Stimulated activated CD4-positive, alpha-beta T cell treated with anti-CD3 and anti-CD28 coated beads, Interleukin-15, amount 100 ng/mL, for 48 hours (primary cell): ENCODE measurements at places on chromosomes 12 and 14.

GRCh38 chr12:53102883-53103807, at the start of gene SOAT2:
Gene SOAT2 (plus strand): TSS chr12:53103486. CDS start chr12:53103578, 92 bp downstream.
- DNase-seq, result peak; percentile 41

DNA sequence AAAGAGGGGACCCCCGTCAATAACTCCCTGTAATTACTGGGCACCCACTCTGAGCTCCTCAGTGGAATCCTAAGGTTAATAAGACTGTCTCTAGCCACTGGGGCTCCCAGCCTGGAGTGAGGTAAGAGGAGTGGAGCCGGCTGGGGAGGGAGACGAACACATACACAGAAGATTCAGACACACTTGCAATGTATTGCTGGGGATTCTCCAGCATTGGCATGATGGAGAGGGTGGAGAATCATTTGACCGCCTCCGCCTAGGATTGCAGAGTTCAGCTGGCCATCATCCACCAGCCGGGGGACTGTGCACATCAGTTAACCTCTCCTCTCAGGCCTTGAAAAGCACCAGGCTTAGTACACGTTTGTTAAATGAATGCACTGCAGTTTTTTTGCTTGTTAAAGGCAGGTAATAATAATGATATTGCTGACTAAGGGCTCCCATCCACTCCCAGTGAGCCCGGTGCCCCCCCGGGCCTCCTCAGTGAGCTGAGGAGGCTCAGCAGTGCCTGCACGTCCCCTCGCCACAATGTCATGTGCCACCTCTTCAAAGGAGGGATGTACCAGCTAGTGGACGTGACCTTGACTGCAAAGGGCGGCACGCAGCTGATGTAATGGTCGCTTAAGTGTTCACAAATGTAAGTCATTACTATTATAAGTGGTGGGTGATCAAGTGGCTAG, 20.3 kb upstream of the FAIM2 start:
- no peak for DNase-seq

DNA sequence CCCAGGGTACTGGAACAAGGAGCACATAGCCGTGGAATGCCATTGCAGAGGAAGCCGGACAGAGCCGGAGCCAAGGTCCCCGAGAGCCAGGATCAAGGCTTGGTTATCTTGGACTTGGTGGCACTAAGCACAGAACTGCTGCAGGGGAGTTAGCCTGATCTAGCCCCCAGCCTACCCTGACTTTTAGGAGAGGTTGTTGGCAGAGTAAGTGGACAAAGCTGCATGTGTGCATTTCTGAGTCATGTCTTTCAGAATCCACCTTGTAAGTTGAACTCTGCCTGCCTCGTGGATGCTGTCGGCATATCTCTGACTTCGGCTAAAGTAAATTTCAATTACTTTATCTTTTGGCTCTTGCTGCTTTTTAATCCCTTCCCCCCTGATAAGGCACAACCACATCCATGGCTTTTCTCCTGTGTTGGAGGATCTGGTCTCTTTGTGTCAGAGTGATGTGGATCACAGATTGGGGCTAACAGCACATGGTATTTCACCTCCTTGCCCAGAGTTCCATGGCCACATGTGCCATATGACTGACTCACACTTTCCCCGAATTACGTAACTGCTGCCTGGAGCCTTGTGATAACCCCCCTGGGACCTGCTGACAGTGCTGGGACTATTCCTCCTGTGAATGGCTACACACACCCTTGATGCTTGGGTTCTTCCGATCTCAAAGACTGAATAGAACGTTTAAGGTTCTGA, 240.3 kb downstream of the EMP1 start:
- DNase-seq, result no peak

DNA sequence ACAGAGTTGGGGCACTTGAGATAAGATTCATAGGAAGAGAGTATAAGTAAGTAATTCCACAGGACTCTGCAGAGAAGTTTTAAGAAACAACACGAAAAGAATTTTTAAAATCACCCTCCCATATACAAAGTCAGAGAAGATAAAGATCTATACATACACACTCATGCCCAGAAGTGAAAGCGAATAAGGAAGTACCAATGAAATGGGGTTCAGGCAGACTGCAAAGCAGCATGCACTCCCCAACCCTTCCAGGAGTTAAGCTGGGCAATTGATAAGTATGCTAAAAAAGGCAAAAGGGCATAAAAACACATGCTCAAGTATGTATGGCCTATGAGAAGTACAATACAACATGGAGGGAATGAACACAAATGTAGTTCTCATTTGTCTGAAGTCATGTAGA, 246.2 kb upstream of the GRIP1 start:
- DNase-seq, result no peak

DNA sequence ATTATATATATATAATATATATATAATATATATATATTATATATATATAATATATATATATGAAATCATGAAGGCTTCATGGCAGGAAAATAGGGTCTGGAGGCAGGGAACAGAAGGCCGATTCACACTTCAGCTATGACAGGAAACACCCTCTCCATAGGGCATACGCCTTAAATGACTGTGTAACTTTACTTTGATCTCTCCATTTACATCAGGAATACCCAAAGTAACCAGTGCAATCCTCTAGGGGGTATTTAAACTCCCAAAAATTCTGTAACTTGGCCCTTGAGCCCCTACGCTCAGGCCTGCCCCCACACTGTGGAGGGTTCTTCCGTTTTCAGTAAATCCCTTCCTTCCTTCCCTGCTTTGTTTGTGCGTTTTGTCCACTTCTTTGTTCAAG, 40.4 kb upstream of the PPP2R5C start:
- no peak for DNase-seq

DNA sequence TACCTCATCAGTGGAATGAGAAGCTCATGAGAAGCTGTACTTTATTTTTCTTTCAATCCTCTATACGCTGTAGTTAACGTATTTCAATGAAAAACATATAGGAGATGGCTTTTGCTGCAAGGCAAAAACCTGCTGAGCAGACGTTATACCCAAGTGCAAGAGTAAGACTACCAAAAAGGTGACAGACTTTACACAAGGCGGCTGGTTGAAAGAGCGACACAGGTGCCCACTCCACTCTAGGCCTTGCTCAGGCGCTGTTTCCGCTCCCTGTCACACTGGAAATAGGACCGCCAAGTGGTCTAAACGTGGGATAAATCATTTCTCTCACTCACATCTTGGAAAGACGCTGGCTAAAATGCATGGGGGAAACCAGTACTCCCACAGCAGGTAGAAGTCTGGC, 54.5 kb downstream of the PPP2R5C start:
- DNase-seq, result no peak

DNA sequence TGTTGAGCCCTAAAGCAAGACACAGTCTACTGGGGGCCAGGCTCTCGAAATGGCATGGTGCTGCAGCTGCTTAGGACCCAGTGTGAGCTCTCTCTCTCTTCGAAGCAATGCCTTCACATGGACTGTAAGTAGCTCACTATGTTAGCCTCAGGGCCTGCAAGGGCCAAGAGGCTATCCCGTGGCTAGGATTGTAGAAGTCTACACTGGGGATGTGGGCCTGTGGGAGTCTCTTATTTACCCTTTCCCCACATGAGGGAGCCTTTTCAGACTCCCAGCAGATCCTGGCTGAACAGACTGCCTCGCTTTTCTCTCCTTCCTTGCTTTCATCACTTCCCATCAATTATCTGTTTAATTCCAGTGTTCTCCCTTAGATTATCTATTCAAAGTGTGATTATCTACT, 101.4 kb downstream of the GPR65 start:
- DNase-seq, result no peak

DNA sequence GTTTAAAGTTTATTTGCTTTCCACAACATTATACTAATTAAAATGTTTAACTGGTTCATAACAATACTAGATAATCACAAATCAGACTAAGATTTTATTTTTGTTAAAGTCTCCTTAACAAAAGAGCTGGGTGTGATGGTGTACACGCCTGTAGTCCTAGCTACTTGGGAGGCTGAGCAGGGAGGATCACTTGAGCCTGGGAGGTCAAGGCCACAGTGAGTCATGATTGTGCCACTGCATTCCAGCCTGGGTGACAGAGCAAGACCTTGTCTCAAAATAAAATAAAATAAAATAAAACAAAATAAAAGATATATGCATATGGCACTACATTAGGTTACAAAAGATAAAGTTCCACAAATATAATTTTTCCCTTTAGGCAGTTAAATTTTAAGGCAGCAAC, 5.6 kb downstream of the MIS18BP1 start:
- DNase-seq, result no peak

- DNase-seq, result no peak
Observed at GRCh38 chr14:100211366-100211765, 27.6 kb upstream of the YY1 start.

GRCh38 chr14:51465486-51465885, 186.2 kb upstream of the FRMD6 start:
- DNase-seq, result no peak

DNA sequence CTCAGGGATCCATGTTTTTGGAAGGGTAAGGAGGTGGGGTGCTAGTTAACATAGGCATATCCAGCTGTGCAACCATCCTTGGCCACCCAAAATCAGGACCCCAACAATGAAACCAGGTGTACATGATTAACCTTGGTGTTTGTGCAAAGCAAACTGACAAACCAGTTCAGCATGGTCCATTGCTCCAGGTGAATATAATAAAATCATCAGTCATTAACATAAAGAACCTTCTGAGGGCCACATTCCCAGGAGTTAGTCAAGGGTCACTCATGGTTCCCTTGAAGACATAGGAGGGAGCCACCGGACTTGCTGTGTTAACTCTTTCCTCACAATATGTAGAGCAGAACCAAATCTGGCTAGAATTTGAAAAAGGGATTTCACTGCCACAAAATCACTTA, 17.8 kb downstream of the SLC38A2 start:
- no peak for DNase-seq

- DNase-seq, result peak; percentile 10
Observed at GRCh38 chr12:21169878-21170472, 39.0 kb downstream of the SLCO1B1 start.

GRCh38 chr14:82587226-82587625, 1053.6 kb upstream of the SEL1L start:
- DNase-seq, result no peak

DNA sequence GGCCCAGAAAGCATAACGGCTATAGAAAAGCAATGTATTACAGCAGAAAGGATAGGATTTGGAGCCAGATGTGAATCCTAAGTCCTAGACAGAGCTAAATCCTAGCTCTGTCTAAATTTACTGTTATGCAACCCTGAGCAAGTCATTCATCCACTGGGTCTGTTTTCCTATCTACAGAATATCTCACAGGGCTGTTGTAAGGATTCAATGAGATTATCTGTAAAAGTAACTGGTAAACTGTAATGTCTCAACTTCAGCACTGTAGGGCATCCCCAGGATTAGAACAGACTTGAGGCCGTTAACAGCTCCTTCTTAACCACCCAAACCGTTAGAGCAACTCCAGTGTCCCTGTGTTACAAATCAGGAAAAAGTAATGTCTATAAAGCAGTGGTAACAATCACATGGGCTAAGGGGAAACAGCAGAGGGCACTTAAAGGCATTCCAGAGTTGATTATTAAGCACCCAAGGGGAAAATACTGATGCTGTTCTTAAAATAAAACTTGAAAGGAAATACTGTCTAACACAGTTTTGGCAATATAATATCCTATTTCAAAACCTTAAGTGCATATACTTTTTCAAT, 10.1 kb downstream of the GMFB start:
- DNase-seq, result no peak

GRCh38 chr14:34023824-34024767, 73.2 kb upstream of the EGLN3 start:
- DNase-seq, result no peak

DNA sequence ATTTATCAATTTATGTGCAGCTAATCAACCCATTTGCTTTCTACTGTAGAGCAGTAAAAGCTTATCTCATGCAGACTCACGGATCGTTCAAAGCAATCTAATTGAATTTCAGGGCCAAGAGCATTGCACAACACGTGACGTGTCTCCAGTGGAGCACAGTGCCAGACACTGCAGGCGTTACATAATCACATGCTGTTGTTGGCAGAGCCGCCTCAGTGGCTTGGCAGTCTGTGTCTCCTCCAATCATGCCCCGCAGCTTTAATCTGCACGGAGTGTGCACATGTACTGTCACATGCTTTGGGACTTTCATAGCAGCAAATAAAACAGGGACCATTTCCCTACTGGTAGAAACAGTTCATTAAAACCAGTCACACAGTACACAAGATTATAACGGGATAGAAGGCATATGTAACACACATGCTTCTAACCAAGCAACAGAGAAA, 309.3 kb downstream of the ITPR2 start:
- DNase-seq, result no peak

DNA sequence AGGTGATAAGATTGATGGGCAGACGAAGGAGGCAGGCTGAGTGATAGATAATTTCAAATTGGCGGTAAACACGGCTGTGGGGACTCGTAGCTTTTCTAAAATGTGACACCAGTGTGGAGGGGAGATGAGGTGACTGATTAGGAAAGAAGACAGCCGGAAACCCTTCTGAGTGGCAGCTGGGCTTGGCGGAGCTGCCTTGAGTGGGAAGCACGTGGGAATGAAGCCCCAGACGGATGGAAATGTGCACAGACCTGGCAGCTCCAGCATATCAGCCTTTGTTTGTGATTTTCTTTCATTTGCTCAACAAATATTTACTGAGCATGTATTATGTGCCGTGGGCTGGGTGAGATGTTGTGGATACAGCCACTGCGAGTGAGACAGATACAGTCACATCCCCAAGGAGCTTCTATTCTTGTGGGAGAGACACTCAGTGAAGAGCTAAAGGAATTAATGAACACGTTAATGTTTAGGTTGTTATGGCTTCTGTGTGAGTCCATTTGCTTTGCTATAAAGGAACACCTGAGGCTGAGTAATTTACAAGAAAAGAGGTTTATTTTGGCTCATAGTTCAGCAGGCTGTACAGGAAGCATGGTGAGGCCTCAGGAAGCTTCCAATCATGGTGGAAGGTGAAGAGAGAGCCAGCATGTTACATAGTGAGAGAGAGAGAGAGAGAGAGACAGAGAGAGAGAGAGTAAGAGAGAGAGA, 65.5 kb upstream of the LHX5 start:
- no peak for DNase-seq

- DNase-seq, result no peak
Observed at GRCh38 chr12:318759-319515, 56.3 kb upstream of the SLC6A13 start.

DNA sequence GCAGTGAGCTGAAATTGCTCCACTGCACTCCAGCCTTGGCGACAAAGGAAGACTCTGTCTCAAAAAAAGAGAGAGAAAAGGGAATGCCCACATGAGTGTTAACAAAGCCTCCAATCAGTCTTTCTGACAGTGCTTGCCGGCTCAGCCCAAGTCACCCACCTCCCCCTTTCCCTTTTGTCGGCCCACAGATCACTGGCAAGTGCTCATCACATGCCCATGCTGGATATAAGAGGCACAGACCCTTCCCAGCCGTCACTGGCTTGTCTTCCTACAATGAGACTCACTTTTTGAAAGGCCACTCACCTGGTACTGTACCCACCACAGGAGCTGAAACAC, 70.8 kb downstream of the CCDC88C start:
- no peak for DNase-seq
